ENCODE measurements at places on chromosomes 6 and 20.

- no peak for DNase-seq
These were observed 180.1 kb upstream of the PDE10A start for GRCh38 chr6:165843121-165843520.

DNA sequence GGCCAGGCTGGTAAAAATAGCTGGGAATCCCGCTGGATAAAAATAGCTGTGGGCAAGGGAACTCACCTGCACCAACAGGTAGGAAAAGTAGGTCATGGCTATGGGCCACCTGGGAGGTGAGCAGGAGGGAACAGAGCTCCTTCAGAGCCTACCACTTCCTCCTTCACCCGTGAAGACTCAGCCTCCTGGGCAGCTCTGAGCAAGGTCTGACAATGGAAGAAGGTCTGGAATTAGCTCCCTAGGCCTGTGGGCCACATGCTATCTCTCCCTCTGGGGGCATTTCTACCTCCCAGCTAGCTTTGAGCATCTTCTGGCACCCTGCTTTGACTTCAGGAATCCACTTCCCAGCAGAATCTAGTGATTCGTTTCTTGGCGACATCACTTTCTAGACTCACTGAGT, 153.9 kb downstream of the MRPL14 start:
- no peak for DNase-seq

DNA sequence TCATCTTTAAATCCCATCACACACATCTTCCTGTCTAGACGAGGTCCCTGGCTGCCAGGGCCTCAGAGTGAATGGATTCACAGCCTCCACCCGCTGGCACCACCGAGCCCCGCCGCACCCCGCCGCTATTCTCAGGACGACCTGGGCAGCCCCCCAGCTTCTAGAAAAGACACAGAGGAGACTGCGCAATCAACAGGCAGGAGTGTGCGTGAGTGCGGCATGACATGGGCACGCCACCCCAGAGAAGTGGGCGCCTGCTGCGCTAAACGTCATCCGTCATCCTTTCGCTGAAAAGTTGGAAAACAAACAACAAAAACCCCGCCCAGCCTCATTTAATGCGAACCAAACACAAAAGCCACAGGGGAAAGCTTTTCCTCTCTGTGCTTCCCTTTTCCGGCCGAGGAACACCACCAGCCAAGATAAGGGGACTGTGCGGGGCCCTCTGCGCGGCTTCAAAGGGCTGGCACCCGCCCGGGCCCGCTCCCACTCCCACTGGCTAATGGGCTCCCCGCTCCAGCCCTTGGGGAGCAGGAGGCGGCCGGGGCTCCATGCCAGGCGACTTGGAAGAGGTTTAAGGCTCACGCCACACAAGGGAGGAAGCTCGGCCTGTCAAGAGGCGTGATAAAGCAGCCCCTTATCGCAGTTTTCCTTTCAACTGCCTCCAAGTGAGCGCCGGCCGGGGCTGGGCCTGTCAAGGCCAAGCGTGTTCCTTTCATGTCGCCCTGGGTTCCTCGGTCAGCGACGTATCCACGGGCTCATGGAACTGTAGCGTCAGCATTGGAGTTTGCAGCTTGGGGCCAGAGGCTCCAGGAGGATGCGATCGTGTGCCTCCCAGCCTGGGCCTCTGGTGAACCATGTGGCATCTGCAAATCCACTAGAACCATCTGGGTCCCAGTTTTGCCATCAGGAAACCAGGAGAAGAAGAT, 50.1 kb downstream of the NFATC2 start:
- DNase-seq: peak; percentile 37

GRCh38 chr6:13239530-13240455, 88.5 kb downstream of the TBC1D7 start:
- no peak for DNase-seq

DNA sequence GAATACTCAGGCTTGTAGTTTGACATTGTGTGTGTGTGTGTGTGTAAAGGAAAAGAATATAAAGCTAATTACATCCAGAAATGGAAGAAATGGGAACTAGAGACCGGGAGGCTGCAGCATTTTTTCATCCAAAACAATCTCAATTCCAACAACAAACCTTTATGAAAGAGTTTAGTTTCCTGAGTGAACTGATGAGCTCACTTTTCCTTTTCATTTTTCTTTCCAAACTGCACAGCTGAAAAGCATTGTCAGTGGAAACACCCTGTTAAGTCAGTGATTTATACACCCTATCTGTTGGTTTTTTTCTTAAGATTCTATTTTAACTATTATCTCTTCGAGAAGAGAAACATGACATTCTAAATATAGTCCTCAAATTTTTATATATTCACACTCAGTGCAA, 130.9 kb downstream of the RFPL4B start:
- DNase-seq: no peak

- no peak for DNase-seq
These were observed 641 bp downstream of the ARFGEF2 start for GRCh38 chr20:48921883-48922820.

DNA sequence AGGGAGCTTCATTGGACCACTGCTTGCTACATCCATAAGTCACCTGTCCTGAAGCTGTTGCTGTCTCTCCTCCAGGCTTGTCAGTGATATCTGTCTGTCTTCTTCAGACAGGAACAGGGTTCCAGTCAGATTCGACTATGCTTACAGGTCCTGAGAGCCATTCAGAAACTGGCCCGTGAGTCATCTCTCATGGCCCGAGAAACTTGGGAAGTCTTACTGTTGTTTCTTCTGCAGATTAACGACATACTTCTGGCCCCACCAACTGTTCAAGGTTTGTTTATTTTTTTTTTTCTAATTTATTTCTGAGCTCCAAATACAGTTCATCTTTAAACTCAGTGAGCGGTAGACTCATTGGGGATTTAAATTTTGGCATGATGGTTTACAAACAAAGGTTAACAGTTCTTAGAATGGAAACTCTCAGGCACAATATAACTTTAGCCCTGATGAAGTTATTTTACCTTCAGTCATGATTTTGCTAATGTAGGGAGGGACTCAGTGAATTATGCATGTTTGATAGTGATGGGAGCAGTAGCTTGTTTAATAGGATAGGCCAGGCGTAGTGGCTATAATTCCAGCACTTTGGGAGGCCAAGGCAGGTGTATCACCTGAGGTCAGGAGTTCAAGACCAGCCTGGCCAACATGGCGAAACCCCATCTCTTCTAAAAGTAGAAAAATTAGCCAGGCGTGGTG, 24.7 kb downstream of the RALGAPB start:
- no peak for DNase-seq

- DNase-seq: no peak
These were observed 1.5 kb downstream of the ZNFX1 start for GRCh38 chr20:49276161-49276960.

DNA sequence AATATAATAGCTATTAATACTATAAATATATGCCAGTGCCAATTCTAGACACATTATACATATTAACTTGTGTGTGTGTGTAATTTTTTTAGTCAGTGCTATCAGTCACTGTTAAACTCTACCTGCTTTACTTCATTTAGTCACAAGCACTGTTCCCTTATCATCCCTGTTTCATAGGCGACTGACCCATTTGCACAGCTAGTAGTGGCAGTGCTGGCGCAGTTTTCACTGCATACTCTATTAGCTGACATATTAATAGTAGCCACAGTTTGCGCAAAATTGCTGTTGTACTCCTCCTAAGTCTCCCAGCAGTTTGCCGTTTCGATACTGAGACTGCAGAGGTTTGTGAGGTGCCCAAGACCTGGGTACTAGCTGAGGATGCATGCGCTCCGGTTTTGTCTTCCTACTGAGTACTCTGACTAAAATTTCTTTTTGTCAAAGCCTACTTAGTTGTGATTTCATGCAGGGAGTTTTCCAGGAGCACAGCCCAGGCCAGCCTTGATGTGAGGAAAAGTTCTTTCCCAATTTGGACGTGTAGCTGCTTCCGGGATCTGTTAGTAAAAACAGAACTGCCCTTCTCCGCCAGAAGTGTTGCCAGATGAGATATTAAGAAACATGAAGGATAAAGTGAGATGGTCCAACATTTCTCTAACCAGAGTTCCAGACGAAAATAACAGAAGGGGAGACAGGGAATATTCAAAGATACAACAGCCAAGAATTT, 5.6 kb downstream of the BAG2 start:
- DNase-seq: no peak
